Naive thymus-derived CD4-positive, alpha-beta T cell (primary cell): ENCODE measurements at places on chromosomes 12 and 14. TPM values are rescaled to one million over a fixed set of nuclear protein-coding genes. Genes with fewer than 3 reads are reported as not detected.

The VDR gene
- polyA plus RNA-seq: 0.11 TPM

The FOXG1 gene
- not detected for polyA plus RNA-seq

The CMKLR1 gene
- not detected for polyA plus RNA-seq

The FOXA1 gene
- polyA plus RNA-seq: not detected

The WNT5B gene
- not detected for polyA plus RNA-seq

GRCh38 chr12:66072135-66072534, 58.4 kb downstream of the LLPH start:
- no peak overlapping the region for H3K4me3 ChIP-seq
- H3K27ac ChIP-seq: no peak overlapping the region
- no peaks in the 10 kb centered on the region for H3K4me1 ChIP-seq
- no peaks in the 10 kb centered on the region for H3K36me3 ChIP-seq

- DNase-seq: peak; percentile 68
- H3K4me3 ChIP-seq: no peak overlapping the region
- H3K27me3 ChIP-seq: no peaks in the 10 kb centered on the region
- H3K36me3 ChIP-seq: no peaks in the 10 kb centered on the region
- no peak overlapping the region for H3K27ac ChIP-seq
- H3K4me1 ChIP-seq: peaks cover 5% of the 10 kb centered on the region
Observed at GRCh38 chr14:52299692-52300278, 14.3 kb upstream of the PTGER2 start.

DNA sequence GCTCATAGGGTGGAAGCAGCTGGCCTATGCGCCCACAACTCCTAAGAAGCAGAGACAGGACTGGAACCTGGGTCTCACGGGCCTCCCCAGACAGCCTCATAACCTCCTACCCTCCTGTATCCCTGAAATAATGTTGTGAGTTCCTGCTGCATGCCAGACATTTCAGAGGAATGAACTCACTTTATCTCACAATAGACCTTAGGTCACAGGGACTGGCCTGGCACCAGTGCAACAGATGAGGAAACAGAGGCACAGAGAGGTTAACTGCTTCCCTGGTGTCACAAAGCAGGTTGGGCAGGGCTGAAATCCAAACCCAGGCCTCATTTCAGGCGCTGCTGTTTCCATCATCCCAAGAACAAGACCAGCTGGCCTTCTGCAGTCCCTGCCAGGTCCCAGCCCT, 5.3 kb downstream of the PHETA1 start:
- no peak for DNase-seq
- H3K4me1 ChIP-seq: peaks cover 5% of the 10 kb centered on the region
- H3K27me3 ChIP-seq: no peaks in the 10 kb centered on the region
- no peak overlapping the region for H3K4me3 ChIP-seq
- H3K36me3 ChIP-seq: no peaks in the 10 kb centered on the region
- H3K27ac ChIP-seq: no peak overlapping the region

DNA sequence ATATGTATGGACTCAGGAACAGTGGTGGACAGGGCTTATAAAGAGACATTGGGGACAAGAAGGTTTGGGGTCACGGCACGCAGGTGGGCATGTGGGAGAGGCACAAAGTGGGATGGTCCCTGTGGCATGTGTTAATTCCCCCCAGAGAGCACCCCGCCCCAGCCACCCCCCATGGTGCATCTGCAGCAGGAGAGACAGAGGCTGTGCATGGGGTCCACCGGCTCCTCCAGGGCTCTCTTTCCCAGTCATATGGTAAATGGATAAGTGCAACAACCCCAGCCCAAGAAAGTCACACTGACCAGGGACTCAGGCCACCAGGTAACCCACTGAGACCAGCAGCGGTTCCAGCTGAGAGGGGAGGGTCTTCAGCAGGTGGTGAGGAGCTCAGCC, 242.1 kb downstream of the BCL11B start:
- no peak overlapping the region for H3K4me3 ChIP-seq
- no peaks in the 10 kb centered on the region for H3K4me1 ChIP-seq
- no peaks in the 10 kb centered on the region for H3K36me3 ChIP-seq
- no peak overlapping the region for H3K27ac ChIP-seq
- H3K27me3 ChIP-seq: no peaks in the 10 kb centered on the region

DNA sequence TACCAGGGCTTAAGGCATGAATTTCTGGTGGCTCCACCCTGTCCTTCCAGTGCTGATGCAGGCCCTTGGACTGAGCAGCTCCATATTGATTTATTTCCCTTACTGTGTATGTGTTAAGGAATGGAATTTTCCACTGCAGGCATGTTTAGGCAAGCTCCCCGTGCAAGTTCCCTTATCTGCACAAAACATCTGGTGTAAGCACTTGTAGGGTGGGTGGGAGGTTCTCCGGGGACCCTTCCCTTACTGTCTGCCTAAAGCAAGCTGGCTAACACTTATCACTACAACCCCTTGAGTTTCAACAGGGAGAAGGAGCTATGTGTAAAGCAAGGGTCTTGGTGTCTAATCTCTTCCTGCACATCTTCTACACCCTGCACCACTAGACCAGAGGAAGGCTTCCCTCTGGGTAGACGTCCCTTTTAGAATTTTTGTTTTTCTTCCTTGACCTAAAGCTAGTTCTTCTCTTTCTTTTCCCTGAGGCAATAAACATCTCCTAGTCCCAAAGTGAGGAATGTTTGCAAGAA, 22.0 kb upstream of the DRAM1 start:
- no peaks in the 10 kb centered on the region for H3K36me3 ChIP-seq
- H3K4me1 ChIP-seq: no peaks in the 10 kb centered on the region
- DNase-seq: no peak

DNA sequence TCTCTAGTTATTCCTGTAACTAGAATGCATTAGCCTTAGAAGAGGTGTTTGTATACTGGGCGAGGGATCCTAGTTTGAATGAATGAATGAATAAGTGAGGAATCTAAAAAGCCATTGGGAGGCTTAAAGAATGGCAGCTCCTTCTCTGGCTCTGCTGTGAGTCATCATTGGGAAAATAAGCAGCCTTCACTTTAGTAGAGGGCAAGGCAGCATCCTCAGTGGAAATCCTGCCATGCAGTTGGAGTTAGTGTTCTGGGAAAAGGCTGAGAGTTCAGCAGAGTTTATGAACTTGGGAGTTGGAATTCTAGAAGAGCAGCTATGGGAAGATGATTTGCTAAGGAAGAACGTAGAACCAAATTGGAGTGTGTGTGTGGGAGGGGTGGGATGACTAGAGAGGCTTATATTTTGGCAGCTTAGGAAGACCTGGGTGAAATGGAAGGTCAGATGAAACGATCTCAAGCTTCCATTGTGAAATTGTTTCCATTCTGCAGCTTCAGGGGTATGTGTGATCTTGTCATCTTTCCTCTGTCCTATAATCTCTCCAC, 120.8 kb downstream of the PTCSC3 start:
- H3K36me3 ChIP-seq: no peaks in the 10 kb centered on the region
- H3K27me3 ChIP-seq: no peaks in the 10 kb centered on the region
- no peak for DNase-seq
- H3K27ac ChIP-seq: no peak overlapping the region
- no peaks in the 10 kb centered on the region for H3K4me1 ChIP-seq

- H3K27ac ChIP-seq: no peak overlapping the region
- no peaks in the 10 kb centered on the region for H3K27me3 ChIP-seq
- H3K4me3 ChIP-seq: no peak overlapping the region
Observed at GRCh38 chr12:93950311-93950710, 198.1 kb upstream of the PLXNC1 start.

- H3K27ac ChIP-seq: no peak overlapping the region
- no peaks in the 10 kb centered on the region for H3K27me3 ChIP-seq
- H3K4me3 ChIP-seq: no peak overlapping the region
Observed at GRCh38 chr12:79371226-79371625, 319.5 kb downstream of the PAWR start.

GRCh38 chr12:123771261-123771660, 9.2 kb downstream of the DNAH10 start:
- no peaks in the 10 kb centered on the region for H3K36me3 ChIP-seq
- H3K4me3 ChIP-seq: no peak overlapping the region
- no peaks in the 10 kb centered on the region for H3K4me1 ChIP-seq
- H3K27ac ChIP-seq: no peak overlapping the region
- no peak for DNase-seq

DNA sequence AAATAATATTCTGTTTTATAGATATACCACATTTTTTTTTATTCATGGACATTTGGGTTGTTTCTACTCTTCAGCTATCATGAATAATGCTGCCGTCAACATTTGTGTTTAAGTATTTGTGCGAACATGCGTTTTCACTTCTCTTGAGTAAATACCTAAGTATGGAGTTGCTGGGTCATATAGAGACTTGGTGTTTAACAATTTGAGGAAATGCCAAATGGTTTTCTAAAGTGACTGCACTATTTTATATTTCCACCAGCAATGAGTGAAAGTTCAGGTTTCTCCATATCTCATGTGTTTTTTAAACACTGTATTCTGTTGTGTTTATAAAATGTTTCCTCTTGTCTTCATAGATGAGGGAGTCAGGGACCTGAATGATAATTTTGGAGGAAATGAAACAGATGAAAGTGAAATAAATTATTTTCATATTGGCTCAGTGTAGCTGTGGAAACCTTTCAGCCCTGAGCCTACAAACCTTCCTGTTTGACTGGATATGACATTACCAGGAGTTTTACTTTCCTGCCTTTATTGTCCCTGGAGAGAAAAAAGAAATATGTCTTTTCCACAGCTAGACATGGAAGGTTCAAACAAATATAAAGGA, 26.3 kb downstream of the DAAM1 start:
- no peak overlapping the region for H3K4me3 ChIP-seq
- DNase-seq: no peak
- no peaks in the 10 kb centered on the region for H3K27me3 ChIP-seq
- no peaks in the 10 kb centered on the region for H3K36me3 ChIP-seq
- no peak overlapping the region for H3K27ac ChIP-seq
- no peaks in the 10 kb centered on the region for H3K4me1 ChIP-seq
